Caco-2 (cell line): ENCODE measurements at places on chromosomes 13 and 19. TPM values are rescaled to one million over a fixed set of nuclear protein-coding genes. Genes with fewer than 3 reads are reported as not detected.

SLITRK5 gene
- total RNA-seq, result not detected in 2 replicates

GRCh38 chr13:52711286-52711685, 28.3 kb downstream of the CNMD start:
- DNase-seq, result no peak
- no peak overlapping the region for H3K4me3 ChIP-seq
- no peaks in the 10 kb centered on the region for H3K4me1 ChIP-seq
- no peak overlapping the region for H3K27ac ChIP-seq
- H3K27me3 ChIP-seq, result no peaks in the 10 kb centered on the region
- H3K36me3 ChIP-seq, result no peaks in the 10 kb centered on the region

GRCh38 chr13:81745391-81745790, 1404.5 kb upstream of the SPRY2 start:
- no peak overlapping the region for H3K27ac ChIP-seq
- no peaks in the 10 kb centered on the region for H3K27me3 ChIP-seq
- H3K4me1 ChIP-seq, result no peaks in the 10 kb centered on the region

WASF3 gene
- total RNA-seq, result not detected in 2 replicates

ADAMTS10 gene
- total RNA-seq, result 0.44 and 0.77 TPM in 2 replicates

DNA sequence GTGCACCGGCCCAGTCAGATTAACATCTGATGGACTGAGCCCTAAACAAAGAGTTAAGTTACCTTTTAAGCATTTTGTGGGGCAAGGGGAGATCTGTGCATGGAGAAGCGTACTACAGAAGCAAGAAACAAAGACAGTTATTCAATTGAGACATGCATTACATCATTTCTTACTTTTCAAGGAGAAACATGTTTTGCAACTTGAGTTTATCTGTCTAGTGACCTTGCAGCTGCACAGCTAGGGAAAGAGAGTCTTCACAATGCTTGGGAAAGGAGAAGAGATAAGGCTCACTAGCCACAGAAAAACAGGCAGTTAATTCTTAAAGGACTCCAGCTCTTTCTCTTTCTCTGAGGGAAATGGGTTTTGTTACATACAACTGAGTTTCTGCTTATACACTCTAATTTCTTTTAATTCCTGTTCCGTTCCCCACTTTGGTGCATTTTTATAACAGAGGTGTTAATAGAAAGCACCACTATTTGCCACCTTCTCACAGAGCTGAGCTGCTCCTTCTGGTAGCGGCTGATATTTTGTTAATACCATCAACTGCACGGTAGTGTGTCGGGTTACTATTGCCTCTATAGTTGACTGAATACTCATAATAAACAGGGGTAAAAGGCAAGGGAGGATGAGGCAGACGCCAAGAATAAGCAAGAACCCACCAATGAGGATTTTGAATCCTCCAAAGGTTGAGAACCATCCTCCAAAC, 55.9 kb downstream of the ZNF431 start:
- no peaks in the 10 kb centered on the region for H3K36me3 ChIP-seq
- H3K4me1 ChIP-seq, result no peaks in the 10 kb centered on the region
- H3K27ac ChIP-seq, result no peak overlapping the region
- no peaks in the 10 kb centered on the region for H3K27me3 ChIP-seq
- H3K4me3 ChIP-seq, result no peak overlapping the region
- DNase-seq, result no peak

SLC6A16 gene
- total RNA-seq, result 0.56 and 0.84 TPM in 2 replicates

DNA sequence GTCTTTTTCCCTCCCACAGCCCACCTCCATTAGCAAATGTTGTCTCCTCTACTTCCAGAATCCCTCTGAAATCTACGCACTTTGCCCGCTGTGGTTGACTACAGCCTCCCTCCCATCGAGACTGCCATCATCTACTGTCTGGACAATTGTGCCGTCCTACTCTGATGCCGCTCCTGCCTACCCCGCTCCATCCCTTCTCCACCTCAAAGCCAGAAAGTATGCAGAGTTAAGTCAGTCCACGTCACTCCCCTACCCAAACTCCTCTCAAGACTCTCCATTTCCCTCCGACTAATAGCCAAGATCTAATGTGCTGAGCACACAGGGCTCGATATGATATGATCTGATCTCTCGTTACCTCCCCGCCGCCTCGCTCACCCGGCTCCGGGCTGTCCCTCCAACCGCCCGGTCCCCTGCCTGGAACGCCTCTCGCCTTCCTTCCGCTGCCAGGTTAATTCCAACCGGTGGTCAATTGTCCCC, 556 bp downstream of the CACTIN start:
- DNase-seq, result no peak
- peak overlapping the region; percentile 98 for H3K27ac ChIP-seq
- peak overlapping the region; percentile 98 for H3K4me3 ChIP-seq
- H3K36me3 ChIP-seq, result no peaks in the 10 kb centered on the region; the same call in 1 of the 2 replicates
- no peaks in the 10 kb centered on the region for H3K27me3 ChIP-seq
- no peaks in the 10 kb centered on the region for H3K4me1 ChIP-seq

DNA sequence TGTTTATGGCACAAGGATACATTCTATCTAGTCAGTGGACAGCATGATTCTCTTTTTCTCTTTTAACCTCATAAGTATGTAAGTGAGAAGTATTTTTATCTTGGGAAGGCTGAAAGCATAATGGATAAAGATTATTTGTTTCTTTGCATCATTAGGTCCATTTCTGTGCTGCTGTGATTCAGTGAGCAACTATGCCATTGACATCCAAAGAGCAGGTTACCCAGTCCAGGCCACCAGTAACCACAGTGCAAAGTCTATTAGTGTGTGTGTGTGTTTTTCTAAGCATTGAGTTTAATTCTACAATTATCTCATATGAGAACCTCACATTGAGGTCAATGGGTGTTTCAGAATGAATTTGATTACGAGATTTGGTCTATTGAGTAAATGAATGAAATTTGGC, 158.8 kb upstream of the DACH1 start:
- no peak overlapping the region for H3K27ac ChIP-seq
- H3K4me1 ChIP-seq, result no peaks in the 10 kb centered on the region
- H3K4me3 ChIP-seq, result no peak overlapping the region
- DNase-seq, result no peak
- H3K27me3 ChIP-seq, result no peaks in the 10 kb centered on the region
- H3K36me3 ChIP-seq, result no peaks in the 10 kb centered on the region

GRCh38 chr13:31982124-31982523, 49.5 kb upstream of the FRY start:
- H3K27me3 ChIP-seq, result no peaks in the 10 kb centered on the region
- DNase-seq, result no peak
- peaks cover 17% of the 10 kb centered on the region; the same call in 1 of the 2 replicates for H3K4me1 ChIP-seq
- H3K36me3 ChIP-seq, result no peaks in the 10 kb centered on the region
- H3K4me3 ChIP-seq, result no peak overlapping the region

DNA sequence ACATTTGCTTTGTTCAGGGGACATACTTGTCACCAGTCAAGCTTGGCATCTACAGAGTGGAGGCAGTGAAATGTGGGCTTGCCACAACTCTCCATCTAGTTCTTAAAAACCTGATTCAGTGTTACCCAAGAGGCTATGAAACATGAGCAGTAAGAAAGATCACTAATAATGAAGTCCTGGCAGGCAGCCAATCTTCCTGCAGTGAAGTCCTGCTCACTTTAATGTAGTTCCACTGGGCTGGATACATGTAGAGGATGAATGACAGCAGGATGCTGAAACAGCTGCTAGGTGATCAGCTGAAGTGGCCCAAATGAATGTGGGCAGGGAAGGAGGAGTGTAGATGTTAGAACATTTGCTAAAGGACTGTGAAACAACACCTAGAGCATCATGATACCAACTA, 1213.1 kb downstream of the OLFM4 start:
- DNase-seq, result no peak
- H3K27me3 ChIP-seq, result no peaks in the 10 kb centered on the region
- no peak overlapping the region for H3K27ac ChIP-seq
- no peaks in the 10 kb centered on the region for H3K4me1 ChIP-seq

APOC4 gene
- total RNA-seq, result not detected in 2 replicates

DNA sequence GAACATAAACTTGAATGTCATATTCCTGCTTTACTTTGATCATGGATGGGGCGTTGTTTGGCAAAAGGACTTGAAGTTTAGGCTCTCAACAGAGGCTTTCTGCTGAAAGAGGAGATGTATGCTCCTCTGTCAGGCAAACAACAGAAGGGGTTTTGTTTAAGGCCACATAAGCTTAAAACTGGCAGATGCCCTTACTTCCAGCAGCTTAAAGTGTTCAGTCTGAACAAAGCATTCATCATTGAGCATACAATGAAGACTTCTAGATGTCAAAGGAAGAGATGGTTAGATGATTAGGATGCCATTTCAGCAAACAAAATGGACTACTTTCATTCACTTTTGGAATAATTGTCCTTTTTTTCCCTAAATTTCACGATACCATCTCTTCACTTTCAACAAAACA, 484.5 kb downstream of the SLITRK6 start:
- H3K36me3 ChIP-seq, result no peaks in the 10 kb centered on the region
- H3K27me3 ChIP-seq, result no peaks in the 10 kb centered on the region
- H3K4me3 ChIP-seq, result no peak overlapping the region
- H3K4me1 ChIP-seq, result no peaks in the 10 kb centered on the region
- DNase-seq, result no peak

GRCh38 chr13:98207416-98207815, 30.3 kb upstream of the RNF113B start:
- no peaks in the 10 kb centered on the region for H3K27me3 ChIP-seq
- no peaks in the 10 kb centered on the region; the same call in 1 of the 2 replicates for H3K4me1 ChIP-seq
- H3K36me3 ChIP-seq, result no peaks in the 10 kb centered on the region; the same call in 1 of the 2 replicates
- no peak for DNase-seq
- H3K4me3 ChIP-seq, result no peak overlapping the region

ZNF418 gene
- total RNA-seq, result 0.50 and 0.51 TPM in 2 replicates

DNA sequence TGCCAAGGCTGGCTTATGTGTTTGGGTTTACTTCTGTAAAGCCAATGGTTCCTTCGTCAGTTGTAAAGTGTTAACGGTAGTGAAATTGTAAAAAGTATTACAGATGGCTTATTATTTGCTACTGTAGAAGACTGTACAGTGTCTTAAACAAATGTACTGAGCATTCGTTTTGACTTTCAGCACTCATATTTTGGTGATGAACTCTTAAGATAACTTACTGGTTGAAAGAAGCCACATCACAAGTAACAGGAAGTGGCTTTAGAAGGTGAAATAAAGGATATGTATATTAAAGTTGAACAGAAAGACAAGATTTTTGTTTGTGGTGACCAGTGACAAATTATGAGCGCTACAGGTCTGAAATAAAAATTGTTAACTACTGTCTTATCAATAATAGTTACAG, 64.2 kb downstream of the URI1 start:
- no peaks in the 10 kb centered on the region for H3K27me3 ChIP-seq
- H3K4me1 ChIP-seq, result peaks cover 2% of the 10 kb centered on the region; the same call in 1 of the 2 replicates
- DNase-seq, result no peak
- no peaks in the 10 kb centered on the region for H3K36me3 ChIP-seq
- no peak overlapping the region for H3K4me3 ChIP-seq

GNG7 gene
- 0.28 and 0.43 TPM in 2 replicates for total RNA-seq

- no peaks in the 10 kb centered on the region for H3K27me3 ChIP-seq
- no peak overlapping the region for H3K27ac ChIP-seq
- H3K36me3 ChIP-seq, result no peaks in the 10 kb centered on the region
- no peak overlapping the region for H3K4me3 ChIP-seq
- H3K4me1 ChIP-seq, result no peaks in the 10 kb centered on the region
Measured at GRCh38 chr13:91639330-91639729, 240.9 kb downstream of the GPC5 start.

- H3K36me3 ChIP-seq, result no peaks in the 10 kb centered on the region
- H3K27ac ChIP-seq, result peak overlapping the region; percentile 38
- H3K4me3 ChIP-seq, result no peak overlapping the region
- peaks cover 10% of the 10 kb centered on the region for H3K4me1 ChIP-seq
- peak; percentile 43 for DNase-seq
- no peaks in the 10 kb centered on the region for H3K27me3 ChIP-seq
Measured at GRCh38 chr13:34065928-34066327, 248.0 kb downstream of the RFC3 start.

DNA sequence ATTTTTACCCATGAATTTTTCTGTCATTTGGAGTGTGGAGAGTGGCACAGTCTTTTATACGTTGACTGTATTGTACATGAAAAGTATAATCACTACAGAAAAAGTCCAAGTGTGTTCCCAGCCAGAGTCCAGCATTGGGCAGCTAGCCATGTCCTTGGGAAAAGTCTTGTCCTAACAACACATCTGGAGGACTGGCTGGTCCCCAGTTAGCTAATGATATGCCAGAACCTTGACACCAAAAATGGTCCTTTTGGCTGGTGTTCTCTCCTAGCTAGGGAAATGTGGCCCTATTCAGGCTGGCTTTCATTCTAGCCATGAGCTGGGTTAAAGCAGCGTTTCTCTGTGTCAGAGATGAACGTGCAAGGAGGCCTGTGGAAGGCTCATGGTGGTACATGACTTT, 98.9 kb downstream of the ESD start:
- no peak for DNase-seq
- H3K27me3 ChIP-seq, result no peaks in the 10 kb centered on the region
- H3K27ac ChIP-seq, result no peak overlapping the region
- H3K36me3 ChIP-seq, result peaks cover 3% of the 10 kb centered on the region; the same call in 1 of the 2 replicates
- peaks cover 22% of the 10 kb centered on the region for H3K4me1 ChIP-seq

TMEM147 gene
- 126 and 140 TPM in 2 replicates for total RNA-seq

CCDC122 gene
- 15.6 and 21.2 TPM in 2 replicates for total RNA-seq

DNA sequence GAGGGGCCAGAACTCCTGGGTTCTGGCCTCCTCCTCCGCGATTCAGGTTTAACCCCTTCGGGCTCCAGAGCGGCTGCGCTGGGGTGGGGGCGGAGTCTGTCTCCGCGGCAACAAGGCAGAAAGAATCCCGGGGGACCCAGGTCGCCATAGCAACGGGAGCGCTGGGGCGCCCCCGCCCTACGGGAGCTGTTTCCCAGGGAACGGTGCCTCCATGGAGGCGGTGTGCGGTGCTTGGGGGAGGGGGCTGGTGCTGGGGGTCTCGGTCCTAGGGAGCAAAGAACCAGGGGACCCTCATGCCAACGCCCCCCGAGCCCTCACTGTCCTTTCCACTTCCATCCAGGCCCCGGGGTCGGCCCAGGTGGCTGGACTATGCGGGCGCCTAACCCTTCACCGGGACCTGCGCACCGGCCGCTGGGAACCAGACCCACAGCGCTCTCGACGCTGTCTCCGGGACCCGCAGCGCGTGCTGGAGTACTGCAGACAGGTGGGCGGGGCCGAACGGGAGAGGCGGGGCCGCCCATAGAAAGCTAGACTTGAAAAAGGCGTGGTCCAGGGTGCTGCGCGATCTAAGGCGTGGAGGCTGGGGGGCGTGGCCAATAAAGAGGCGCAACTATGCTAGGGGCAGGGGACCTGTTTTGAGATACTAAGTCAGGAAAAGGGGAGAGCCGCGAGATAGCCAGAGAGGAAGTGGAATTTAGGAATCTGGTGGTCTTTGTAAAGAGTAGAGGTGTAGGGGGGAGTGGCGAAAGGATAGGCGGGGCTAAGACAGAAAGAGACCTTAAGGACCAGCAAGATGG, 1.2 kb downstream of the APLP1 start:
- no peaks in the 10 kb centered on the region; the same call in none of the 2 replicates for H3K36me3 ChIP-seq
- no peaks in the 10 kb centered on the region; the same call in 1 of the 2 replicates for H3K27me3 ChIP-seq
- DNase-seq, result peak; percentile 86
- peaks cover 23% of the 10 kb centered on the region for H3K4me1 ChIP-seq
- H3K4me3 ChIP-seq, result peak overlapping the region; percentile 46
- H3K27ac ChIP-seq, result no peak overlapping the region

DNA sequence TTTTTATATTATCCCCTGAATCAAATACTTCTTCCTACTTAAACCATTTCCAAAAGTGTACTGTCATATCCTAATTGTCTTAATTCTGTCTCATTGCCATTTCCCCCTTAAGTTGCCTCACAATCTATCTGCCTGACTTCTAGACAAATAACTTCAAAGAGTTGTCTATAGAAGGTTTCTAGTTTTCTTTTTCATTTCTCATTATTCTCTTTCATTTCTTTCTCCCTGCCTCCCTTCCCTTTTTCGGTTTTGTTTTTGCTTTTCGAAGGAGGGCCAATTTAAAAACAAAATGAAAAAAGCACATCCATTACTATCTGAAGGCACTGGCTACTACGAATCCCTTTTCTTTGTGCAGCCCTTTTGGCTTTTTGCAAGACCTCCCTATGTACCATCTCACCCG, 367.2 kb downstream of the DNAJC15 start:
- no peak for DNase-seq
- no peak overlapping the region for H3K27ac ChIP-seq
- no peak overlapping the region for H3K4me3 ChIP-seq
- peaks cover 40% of the 10 kb centered on the region for H3K4me1 ChIP-seq
- no peaks in the 10 kb centered on the region for H3K36me3 ChIP-seq

- no peak overlapping the region for H3K4me3 ChIP-seq
Measured at GRCh38 chr19:54147676-54148075, 10.1 kb downstream of the CNOT3 start.
